Stimulated activated CD4-positive, alpha-beta T cell treated with anti-CD3 and anti-CD28 coated beads, Interleukin-2, amount 100 ng/mL, for 48 hours (primary cell): ENCODE measurements at places on chromosomes 7 and 10.

GRCh38 chr10:101364721-101365120 lies 10.8 kb downstream of the BTRC start:
- no peak for DNase-seq

DNA sequence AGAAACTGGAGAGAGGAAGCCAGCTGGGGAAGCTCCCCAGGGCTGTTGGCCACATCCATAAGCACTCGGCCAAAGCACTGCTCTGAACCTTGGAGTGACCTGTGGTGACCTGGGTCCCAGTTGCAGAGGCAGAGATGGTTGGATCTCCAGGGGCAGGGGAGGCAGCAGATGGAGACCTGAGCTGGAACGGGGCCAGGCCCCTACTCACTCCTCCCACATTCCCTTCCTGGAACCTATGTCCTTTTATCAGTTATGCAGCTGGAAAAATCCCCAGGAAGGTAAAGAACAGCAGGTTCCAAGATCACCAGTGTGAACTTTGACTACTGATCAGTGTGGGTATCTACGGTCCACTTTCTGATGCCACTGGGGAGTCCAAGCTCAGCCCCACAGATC lies 9.6 kb upstream of the PNLIPRP2 start:
- no peak for DNase-seq

DNA sequence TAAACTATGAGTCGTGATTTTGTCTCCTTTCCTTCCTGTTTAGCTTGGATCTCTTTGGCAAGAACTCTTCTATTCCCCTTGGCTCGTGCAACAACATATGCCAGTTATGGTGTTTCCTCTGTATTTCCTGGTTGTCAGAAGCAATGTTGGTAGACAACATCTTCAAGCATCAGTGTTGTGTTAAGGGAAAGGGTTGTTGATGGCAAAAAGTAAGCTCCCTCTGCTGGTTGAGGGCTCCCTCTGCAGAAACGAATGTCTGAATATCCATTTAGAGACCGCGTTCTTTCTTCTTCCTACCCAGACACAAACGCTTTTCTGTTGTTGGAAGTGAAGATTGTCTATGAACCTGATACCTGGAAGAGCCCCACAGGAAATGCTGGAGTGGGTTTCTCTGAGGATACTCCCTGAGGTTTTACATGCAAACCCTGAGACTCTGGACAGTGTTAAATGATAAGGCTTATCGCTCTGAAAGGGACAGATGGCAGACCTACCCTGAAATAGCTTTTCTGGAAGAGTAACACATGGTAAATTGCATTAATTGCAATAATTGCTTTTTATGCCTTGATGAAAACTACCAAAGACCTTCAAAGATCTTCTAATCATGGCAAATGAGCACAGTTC lies 23.5 kb upstream of the C1QL3 start:
- DNase-seq = peak; percentile 1

DNA sequence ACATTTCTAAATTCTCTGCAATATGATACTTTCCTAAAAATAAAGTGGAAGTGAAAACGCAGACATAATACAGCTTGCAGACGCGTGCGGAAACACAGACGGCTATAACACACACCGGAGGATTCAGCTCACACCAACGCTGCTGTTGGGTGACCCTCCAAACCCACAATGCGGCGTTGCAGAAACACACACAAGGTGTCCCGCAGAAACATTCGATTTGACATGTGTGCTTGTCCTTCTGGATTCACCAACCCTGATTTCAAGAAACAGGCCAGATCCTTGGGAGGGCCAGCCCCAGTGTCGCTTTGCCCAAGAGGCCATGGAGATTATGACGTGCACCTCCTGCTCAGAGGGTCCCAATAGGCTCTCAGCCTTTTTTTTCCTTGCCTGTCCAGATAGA lies 136.7 kb upstream of the TCERG1L start:
- DNase-seq = no peak

GRCh38 chr10:30503700-30504266 lies 69.8 kb downstream of the MAP3K8 start:
- no peak for DNase-seq

DNA sequence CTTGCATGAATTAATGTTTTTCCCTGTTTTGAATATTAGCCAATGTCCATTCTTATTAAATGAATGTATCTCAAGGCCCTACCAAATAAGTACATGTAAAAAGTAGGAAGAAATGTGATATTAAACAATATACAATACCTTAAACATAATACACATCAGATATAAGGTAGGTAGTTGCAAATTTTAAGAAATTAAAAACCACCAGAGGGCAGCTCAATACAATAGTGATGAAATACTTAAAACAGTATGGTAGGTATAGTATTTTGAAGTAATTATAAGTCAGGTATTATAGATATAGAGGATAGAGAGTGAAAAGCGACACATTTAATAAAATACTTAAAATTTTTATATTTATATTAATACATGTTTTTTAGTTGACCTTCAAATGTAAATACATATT lies 43.6 kb upstream of the CDK14 start:
- no peak for DNase-seq

DNA sequence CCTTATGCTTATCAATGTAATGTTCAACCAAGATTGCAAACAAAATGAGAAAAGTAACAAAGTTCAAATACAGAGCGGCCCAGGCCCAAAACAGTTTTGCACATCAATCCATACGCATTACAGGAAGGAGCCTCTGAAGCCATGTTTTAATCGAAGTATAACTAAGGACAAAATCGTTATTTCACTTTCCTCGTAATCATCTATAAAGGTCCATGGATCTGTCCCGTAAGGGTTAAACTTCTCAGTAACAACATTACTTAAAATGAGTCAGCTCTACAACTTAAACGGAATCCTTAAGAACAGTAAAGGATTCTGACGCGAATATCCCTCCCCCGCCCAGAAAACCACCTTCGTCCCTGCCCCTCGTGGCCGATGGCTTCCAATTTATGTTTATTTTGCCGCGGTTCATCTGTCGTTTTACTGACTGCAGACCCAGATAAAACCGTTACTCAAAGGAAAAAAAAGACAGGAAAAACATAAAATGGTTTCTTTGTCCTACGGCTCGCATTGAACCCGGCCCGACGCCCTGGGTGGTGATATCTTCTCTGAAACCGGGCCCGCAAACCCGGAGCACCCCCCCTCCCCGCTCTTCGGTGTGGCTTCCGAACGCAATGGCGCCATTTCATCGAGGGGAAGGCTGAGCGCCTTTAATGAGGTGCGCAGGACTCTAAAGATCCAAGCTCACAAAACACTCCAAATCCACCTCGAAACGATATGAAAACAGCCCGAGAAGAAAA lies 1.1 kb downstream of the HNRNPA2B1 start:
- DNase-seq = peak; percentile 49

DNA sequence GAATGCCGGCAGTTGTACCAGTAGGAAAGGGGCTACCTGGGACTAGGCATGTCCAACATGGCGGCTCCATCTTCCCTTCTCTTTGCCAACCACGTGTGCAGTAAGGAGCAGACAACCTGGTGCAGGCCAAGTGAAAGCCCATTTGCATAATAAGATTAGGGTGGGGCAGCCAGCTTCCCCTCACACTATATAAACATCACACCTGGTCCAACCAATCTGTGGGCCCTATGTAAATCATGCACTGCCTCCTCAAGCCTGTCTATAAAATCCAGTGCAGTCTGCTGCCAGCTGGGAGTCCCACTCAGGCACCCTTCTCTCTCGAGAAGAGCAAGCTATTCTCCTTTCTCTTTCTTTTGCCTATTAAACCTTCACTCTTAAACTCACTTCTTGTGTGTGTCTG lies 429.3 kb downstream of the CALN1 start:
- DNase-seq = no peak

GRCh38 chr7:83036721-83037380 lies 125.8 kb downstream of the PCLO start:
- no peak for DNase-seq

DNA sequence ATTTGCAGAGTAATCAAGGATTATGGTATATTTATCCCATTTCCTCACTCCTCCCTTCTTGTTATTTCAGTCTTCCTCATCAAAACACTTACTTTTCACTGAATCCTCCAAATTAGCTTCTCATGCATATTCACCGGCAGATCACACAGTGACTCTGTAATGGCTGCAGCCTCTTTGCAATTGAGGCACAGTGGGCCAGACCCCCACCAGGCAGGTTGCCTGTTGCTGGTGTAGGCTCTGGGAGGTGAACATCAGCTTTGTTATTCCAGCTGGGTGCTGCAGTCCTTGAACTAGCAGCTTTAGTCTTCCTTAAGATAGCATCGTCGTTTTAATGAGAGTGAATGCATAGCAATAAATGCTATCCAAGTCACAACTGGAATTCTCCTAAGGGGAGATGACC lies 449.3 kb downstream of the CNTNAP2 start:
- DNase-seq = no peak
